Posterior cingulate gyrus (tissue), 11 donors: ENCODE measurements at places on chromosomes 1 and 21.
A peak's percentile ranks its signal among the peaks of the same experiment; 100 is the strongest.

DNA sequence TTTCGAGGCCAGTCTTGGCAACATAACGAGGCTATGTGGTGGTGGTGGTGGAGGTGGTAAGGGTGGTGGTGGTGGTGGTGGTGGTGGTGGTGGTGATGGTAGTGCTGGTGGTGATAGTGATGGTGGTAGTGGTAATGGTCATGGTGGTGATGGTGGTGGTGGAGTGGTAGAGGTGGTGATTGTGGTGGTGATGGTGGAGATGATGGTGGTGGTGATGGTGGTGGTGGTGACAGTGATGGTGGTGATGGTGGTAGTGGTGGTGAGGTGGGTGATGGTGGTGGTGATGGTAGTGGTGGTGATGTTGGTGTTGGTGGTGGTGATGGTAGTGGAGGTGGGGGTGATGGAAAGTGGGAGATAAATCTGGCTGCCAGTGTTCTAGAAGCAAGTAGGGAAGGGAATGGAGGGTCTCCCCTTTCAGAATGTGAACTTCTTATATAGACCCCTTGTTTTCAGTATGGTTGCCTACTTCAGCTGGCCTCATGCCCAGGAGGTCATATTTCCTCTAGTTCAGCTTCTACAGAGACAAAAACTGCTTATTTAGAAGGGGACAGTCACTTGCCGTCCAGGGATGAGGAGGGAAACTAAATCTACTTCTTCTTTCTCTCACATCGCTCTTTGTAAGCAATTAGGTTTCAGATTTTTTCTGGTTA is 27.5 kb downstream of the SH3BGR start:
- DNase-seq, result no peak

DNA sequence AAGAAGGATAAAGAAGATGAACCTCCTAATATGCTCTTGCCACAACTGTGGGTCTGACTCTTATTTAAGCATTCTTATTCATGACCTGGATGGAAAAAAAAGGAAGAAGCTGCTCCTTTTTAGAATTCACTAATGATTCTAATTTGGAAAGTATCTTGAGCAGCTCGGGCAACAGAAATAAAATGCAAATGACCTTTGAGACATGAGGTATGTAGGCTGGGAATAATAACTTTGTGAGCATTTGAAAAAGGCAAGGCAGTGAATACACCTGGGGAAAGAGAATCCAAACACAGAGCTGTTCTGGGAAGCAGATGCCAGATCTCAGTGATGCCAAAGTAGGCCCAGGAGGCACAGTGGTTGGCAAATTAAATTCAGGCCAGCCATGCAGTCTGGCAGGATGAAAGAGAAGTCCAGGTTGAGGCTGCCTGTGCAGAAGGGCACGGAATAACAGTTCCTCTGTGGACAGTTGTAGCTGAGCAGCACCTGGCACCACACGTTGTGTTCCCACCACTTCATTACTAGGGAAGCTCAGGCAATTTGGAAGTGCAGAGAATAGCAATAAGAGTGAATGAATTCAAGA is 320.8 kb upstream of the ST6GALNAC5 start:
- peak; percentile 6 for DNase-seq

GRCh38 chr1:79955966-79956365 is 949.4 kb upstream of the ADGRL4 start:
- DNase-seq, result no peak

- DNase-seq, result no peak
Measured at GRCh38 chr1:159900086-159900680, at the start of gene CFAP45. Gene CFAP45, minus strand, starts transcription at chr1:159900165. Its CDS starts 67 bp downstream, at chr1:159900098.

DNA sequence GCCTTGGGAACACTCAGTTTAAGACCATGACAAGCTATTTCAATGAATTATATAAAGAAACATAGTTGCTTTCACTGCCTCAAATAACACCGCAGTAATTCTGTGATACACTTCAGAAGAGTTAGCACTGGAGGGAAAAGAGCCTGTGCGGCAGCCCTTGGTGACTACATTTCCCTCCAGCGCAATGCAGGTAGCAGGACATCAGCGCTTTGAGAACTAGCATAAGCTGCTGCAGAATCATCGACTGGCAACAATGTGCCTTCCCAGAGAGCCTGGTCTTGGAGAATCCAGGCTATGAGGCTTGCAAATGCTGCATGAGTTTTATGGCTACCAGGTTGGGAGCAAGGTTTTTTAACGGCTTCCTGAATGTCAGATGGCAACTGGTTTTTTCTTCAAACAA is 7.5 kb downstream of the NRIP1 start:
- DNase-seq, result no peak

DNA sequence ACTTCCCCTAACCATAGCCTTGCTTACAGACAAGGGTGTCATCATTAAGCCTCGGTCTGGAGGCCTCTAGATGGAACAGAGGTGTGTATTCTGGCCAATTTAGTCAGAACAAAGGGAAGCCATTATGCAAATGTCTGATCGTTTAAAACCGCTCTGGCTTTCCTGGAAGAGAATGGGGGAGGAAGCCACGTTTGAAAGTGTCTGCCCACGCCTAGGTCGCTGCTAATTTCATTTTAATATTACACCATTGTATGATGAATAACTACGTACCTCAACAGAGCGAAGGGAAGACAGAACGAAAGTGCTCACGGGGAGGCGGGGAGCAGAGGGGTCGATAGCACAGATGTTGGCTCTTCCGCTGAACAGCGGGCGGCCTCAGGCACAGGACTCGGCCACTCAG is 41.1 kb upstream of the CSF3R start:
- no peak for DNase-seq

DNA sequence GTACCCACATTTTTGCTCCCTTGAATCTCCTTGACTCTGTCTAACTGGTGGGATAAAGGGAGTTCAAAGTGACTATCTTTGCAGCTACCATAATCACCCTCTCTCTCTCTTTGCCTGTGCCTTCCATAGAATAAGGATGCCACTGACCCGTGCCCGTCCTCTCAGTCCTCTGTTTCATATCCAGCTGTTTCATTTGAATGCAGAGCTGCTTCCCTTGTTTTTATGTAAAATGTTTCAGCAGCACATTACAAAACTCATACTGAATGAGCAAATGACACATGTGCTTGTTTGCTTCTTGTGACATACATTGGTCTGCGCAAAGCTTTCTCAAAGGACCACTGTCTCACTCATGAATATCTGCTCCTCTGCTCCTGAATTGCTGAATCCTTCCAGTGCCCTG is 38.4 kb downstream of the CDC42 start:
- no peak for DNase-seq
